ENCODE measurements at places on chromosomes 4 and X. TPM values are rescaled to one million over a fixed set of nuclear protein-coding genes. Genes with fewer than 3 reads are reported as not detected.

DNA sequence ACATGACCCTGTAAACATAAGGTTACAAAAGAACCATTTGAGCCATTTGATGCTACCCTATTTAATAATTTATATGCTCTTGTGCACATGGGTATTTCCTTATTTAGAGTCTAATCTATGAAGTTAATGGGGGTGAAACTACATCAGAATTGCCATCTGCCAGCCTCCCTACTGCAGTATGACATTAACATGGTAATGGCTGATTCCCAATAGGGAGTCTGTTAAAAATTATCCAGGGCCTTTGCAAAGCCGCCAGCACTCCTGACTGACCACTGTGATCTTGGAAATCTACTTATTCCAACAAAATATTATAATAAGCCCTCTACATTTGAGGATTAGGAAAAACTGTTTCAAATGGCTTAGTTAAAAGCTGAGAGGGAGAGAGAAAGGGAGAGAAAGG, 153.7 kb downstream of the CLCN4 start:
- DNase-seq = no peak

- DNase-seq = no peak
These were observed 169.8 kb upstream of the GALNT7 start for GRCh38 chr4:172998527-172999469.

DNA sequence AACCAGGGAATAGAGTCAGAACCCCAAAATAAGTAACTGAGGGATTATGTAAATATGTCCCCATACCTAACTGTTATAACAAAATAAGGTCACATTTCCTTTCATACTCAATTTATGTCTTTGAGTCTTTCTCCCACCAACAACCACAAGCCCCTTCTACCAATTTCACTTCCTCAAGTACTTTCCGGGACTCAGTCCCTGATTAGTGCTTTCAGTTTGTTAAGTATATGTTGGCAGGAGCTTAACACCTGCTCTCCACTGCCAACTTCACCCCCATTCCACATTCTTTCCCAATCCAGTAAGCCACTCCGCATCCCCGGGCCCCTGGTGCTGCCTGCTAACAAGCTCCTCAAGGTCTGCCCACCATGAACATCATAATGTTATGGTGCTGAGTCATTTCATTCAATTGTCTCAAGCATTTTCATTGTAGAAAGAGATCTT, 71.3 kb upstream of the SPRY1 start:
- DNase-seq = no peak

The CCSER1 gene
- polyA plus RNA-seq = not detected

DNA sequence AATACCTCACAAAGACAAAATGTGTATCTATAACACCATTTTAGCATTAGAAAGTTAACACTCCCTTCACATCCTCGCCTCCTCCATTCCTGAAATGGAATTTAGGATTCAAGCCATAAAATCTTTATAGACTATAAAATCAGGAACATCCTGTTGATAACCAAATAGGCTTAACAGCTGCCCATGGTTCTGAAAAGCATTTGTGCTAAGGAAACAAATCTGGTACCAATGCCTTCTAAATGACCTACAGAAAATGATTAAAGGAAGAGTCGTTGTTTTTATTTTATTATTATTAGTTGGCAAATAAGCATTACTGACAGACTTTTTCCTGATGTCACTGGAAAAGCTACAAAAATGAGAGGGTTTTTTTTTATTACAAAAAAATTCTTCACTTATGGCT, 79.8 kb downstream of the PAPSS1 start:
- no peak for DNase-seq
